ENCODE measurements at places on chromosomes 1 and 21.
A peak's percentile ranks its signal among the peaks of the same experiment; 100 is the strongest.

DNA sequence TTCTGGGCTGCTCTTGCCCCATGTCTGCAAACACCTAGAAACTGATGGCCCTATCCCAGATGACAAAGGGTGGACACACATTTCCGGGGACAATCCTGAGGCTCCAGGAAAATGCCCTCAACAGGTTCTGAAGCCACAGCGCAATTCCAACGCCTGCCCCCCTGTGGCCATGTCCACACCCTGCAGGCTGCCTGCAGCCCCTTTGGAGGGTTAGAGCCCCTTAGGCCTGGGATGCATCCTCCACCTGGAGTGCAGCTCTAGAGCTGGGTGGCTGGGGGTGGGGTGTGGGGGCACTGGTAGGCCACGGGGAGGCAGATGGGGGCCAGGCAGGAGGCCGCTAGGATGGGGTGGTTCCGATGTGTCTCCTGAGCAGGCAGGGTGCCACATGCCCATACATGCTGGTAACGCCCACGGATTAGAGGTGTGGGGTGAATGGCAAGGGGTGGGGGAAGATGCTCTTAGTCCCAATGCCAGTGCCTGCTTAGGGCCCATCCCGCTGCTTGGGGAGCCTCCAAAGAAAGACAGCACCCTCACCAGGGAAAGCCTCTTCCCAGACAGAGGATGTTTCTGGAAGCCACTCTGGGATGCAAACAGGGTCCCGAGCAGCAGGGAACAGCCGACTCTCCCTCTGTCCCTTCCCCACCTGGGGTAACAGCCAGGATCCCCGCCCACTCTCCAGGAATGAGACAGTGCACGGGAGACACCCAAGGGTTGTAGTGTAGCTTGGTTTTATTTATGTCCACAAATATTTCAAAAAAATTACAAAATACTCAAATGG, 34.0 kb downstream of the SLC45A1 start:
- DNase-seq, result no peak

- no peak for DNase-seq
Observed at GRCh38 chr21:15005391-15005790, 59.4 kb downstream of the NRIP1 start.

- peak; percentile 21 for DNase-seq
Observed at GRCh38 chr1:7295946-7296345, 475.1 kb upstream of the VAMP3 start.

GRCh38 chr1:23472351-23473036, 11.5 kb downstream of the ASAP3 start:
- DNase-seq, result no peak

- no peak for DNase-seq
Observed at GRCh38 chr1:51912881-51913280, 34.4 kb upstream of the NRDC start.

DNA sequence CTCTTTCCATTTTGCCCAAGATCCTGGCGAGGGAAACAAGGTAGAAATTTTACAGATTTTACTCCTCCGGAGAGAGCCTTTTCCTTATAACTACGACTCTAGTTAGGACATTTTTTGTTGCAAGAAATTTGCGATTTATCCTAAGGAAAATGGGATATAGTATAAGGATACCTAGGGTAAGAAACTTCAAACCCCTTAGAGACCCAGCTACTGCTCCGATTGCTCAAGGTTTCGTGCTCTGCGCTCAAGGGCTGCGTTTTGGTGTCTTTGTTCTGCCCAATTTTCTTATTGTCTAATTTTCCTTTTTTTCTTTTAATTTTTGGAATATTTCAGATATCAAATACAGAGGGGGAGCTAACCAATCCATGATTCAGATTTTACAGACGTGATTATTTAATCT, 1.5 kb downstream of the TTC3 start:
- no peak for DNase-seq

- DNase-seq, result peak; percentile 100
Observed at GRCh38 chr1:156740741-156741480, at the start of gene MRPL24. MRPL24 (minus strand) TSS chr1:156741088; CDS start chr1:156738704, 2,384 bp downstream.

- peak; percentile 55 for DNase-seq
Observed at GRCh38 chr1:192949783-192950182, 109.4 kb downstream of the UCHL5 start.

GRCh38 chr1:159468321-159468720, 28.8 kb downstream of the OR10J1 start:
- no peak for DNase-seq

GRCh38 chr1:242057745-242058115, 58.8 kb upstream of the MAP1LC3C start:
- DNase-seq, result no peak

Measured in amniotic epithelial cell (primary cell).